ENCODE measurements at places on chromosomes 6 and 20. TPM values are rescaled to one million over a fixed set of nuclear protein-coding genes. Genes with fewer than 3 reads are reported as not detected.

- no peak for DNase-seq
These were observed 456.4 kb upstream of the MANEA start for GRCh38 chr6:95120984-95121383.

DNA sequence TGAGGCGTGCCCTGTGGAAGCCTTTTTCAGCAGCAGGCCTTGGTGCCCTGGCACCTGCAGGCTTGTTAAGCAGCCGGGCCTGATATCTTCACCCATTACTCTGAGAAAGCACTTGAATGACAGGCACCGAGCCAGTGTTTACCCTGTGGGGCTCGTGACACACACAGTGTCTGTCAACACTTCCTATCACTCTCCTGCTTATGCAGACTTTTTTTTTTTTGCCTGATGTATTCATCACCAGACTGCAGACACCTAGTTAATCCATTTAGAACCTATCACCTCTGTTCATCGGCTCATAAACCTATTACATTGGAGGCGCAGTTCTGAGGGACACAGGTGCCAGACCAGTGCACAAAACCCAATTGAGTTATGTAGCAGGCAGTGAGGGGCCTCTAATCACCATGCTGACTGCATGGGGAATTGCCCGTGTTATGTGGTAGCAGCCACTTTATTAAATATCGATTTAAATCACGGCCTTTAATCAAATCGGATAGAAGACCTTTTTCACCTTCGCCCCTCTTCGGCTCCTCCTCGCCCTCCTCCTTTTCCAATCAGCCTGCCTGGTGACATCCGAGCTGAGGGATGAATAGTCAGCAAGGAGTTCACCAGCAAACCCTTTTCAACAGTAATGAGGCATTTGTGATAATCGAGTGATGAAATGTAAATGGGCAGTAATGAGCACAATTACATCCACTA, 962.9 kb upstream of the SLC35B3 start:
- DNase-seq: no peak

DNA sequence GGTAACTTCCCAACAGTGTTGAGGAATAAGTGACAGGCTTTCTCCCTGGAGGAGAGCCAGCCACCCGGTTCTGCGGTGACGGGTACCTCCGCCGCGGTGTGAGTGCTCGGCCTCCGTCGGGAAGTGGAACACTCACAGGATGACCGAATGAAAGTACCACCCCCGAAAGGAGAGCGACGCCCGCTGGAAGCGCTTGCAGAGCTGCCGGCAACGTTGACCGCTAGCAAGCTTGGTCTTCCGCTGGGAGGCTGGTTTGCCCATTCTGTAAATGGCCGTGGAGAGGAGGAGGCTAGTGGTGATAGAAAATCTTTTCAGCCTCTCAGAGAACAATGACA, 614 bp upstream of the TMEM242 start:
- no peak for DNase-seq

- DNase-seq: peak; percentile 25
These were observed 12.9 kb downstream of the TGM2 start for GRCh38 chr20:38152175-38152620.

GRCh38 chr6:45728674-45729073, 287.0 kb downstream of the CLIC5 start:
- no peak for DNase-seq

- DNase-seq: no peak
These were observed 125.3 kb downstream of the ANKS1A start for GRCh38 chr6:35014341-35014740.

GRCh38 chr6:150033207-150033771, 8.0 kb upstream of the RAET1L start:
- no peak for DNase-seq

DNA sequence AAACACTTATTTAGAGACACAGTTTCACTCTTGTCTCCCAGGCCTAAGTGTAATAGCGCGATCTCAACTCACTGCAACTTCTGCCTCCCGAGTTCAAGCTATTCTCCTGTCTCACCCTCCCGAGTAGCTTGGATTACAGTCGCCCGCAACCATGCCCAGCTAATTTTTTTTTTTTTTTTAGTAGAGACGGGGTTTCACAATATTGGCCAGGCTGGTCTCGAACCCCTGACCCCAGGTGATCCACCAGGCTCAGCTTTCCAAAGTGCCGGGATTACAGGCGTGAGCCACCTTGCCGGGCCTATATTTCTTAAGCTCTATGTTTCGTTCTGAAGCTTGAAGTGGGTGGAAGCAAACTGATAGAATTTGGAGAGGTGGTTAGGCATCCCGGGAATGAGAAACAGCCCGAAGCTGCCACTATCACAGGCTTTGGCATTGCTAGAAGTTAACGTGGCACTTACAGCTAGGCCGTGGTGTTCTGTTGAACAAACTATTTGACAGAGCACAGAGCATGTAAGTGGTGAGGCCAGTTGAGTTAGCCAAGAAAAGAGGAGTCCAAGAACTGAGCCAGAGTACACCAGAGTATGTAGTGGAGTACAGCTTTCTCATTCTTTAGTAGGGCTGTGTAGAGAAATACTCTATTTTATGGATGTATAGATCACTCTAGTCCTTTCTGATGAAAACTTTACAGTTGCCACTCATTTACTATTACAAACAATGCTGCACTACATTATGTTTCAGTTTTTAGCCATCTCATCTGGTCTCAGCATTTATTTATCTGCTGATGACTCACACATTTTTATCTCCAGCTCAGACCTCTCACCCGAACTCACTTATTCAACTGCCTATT, 62.0 kb upstream of the HFE start:
- DNase-seq: no peak

DNA sequence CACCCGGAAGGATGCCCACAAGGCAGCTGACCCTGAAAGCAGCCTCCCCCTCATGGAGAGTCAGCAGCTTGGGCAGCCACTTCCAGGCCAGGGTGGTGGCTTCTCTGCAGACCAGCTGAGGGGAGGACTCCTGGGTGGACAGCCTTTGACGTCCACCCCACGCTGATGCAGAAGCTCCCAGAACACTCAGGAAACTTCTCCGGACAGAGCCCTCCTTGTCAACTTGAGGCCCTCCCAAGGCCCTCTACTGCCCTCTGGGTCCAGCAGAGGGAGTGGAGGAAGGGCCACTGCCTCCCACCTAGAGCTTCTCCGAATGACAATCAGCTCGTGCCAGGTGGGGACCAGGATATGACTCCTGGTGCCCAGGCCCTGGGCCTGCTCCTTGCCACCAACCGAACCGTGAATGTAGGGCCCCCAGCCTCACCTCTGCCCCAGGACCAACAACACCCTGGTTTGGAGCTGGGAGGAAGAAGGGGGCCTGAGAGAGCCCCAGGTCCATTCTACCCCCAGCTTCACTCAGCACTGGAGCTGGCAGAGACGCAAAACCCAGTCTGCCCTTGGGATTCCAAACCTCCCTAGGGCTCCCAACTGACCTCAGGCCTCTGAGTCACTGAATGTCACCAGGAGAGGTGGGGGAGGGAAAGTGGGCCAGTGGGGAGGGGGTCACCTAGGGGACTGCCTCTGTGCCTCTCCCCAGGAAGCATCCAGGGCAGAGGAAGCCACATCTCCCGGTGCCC, 10.9 kb upstream of the SLC22A7 start:
- no peak for DNase-seq

- DNase-seq: no peak
These were observed 42.7 kb upstream of the NHSL1 start for GRCh38 chr6:138541823-138542481.

DNA sequence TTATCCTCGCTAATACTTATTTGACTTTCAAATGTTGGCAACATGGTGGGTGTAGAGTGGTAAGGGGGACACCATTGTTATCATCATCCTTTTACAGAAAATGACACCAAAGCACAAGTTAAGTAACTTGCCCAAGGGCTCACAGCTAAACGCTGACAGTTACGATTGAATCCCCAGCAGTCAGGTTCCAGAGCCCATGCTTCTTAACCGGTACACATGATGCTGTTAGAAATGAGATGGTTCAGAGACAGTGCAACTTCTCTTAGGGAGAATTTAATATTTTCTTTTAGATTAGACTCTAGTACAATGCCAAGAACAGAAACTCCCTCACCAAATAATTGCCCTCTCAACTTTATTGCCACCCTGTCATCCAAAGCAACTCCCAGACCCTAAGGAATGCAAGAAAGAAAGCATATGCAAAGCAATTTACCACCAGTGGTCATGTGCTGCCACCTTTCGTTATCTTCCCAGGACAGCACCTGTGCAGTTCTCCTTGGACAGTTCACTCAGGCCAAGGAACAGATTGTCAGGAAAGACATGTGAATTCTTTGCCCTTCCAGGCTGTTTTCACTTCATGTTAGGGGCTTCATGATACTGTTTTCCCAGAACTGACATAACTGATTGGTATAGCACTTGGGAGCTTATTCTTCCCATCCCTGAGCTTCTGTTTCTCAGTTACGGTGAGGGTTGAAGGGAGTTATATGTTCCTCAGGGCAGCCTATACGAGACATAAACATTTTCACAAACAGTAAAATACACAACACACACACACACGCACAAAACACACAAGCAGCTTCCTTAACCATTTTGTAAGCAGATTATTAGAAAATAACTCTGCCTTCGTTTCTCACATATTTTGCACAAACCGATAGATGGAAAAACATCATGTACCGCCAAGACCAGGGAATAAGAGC, 5.1 kb downstream of the HLA-DMA start:
- peak; percentile 56 for DNase-seq

- no peak for DNase-seq
These were observed 15.5 kb downstream of the MRPL14 start for GRCh38 chr6:44111434-44112417.

- DNase-seq: no peak
These were observed 138.4 kb upstream of the RNF24 start for GRCh38 chr20:4153661-4154238.

GRCh38 chr6:116611056-116611455, 5.2 kb upstream of the RSPH4A start:
- DNase-seq: no peak

- DNase-seq: no peak
These were observed 29.0 kb downstream of the SLC12A5 start for GRCh38 chr20:46057856-46058598.

Gene NECAB3
- 7.0 TPM for polyA plus RNA-seq

Gene GRM1
- polyA plus RNA-seq: 0.25 TPM

Gene PPIL6
- polyA plus RNA-seq: 0.17 TPM

Gene NKX2-2
- polyA plus RNA-seq: not detected

Gene KCNB1
- polyA plus RNA-seq: 0.03 TPM

Gene RAET1G
- polyA plus RNA-seq: not detected

Gene GNAS-AS1
- polyA plus RNA-seq: 1.2 TPM

Gene SCGN
- polyA plus RNA-seq: not detected

Gene SLC17A3
- not detected for polyA plus RNA-seq

Data from GM12878 (cell line).